ENCODE measurements at places on chromosomes 12 and 14.

GRCh38 chr12:104576980-104577580 lies 120.3 kb downstream of the CHST11 start:
- DNase-seq = no peak

DNA sequence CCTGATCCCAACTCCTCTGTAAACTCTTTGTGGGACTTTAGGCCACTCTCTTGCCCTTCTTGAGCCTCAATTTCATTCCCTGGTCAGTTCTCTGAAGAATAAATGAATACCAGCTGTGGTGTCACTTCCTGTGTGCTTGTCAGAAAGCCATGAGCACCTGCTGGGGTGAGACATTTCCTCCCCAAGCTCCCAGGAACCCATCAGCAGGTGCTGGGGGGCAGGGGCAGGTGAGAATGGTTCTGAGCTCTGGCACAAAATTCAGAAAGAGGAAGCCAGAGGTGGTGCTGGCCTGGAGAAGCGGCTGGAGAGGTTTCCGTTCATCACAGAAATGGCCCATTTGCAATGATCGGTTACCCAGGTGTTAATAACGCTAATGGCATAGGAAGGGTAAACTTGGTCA lies 14.9 kb downstream of the LHX5 start:
- no peak for DNase-seq

DNA sequence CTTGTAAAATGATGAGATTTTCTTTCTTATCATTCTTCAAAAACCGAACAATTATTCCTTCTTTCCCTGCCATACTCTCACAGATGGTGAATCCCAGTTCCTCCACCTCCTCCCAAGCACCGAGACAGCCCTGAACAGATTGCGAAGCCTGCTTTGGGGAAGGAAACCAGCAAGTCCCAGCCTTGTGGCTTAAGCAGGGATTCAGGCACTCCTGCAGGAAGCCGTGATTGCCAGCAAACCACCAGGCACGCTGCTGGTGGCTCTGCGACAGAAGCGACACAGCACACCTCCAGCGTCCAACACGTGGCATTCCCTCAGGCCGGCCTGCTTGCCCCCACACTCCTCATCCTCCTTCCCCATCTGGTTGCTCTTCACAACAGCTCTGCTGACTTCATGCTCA lies 237.7 kb downstream of the GXYLT1 start:
- no peak for DNase-seq

GRCh38 chr12:62716037-62716436 lies 218.9 kb downstream of the PPM1H start:
- DNase-seq = no peak

- no peak for DNase-seq
Measured at GRCh38 chr12:89424389-89424788, 72.1 kb upstream of the DUSP6 start.

GRCh38 chr14:72311116-72311515 lies 378.9 kb downstream of the RGS6 start:
- DNase-seq = no peak

- DNase-seq = no peak
Measured at GRCh38 chr14:28975084-28975483, 208.5 kb downstream of the FOXG1 start.

GRCh38 chr14:99189201-99189801 lies 82.7 kb downstream of the BCL11B start:
- no peak for DNase-seq

GRCh38 chr12:42284157-42284556 lies 41.7 kb downstream of the ZCRB1 start:
- no peak for DNase-seq

GRCh38 chr14:92615451-92615850 lies 101.9 kb downstream of the RIN3 start:
- DNase-seq = no peak

DNA sequence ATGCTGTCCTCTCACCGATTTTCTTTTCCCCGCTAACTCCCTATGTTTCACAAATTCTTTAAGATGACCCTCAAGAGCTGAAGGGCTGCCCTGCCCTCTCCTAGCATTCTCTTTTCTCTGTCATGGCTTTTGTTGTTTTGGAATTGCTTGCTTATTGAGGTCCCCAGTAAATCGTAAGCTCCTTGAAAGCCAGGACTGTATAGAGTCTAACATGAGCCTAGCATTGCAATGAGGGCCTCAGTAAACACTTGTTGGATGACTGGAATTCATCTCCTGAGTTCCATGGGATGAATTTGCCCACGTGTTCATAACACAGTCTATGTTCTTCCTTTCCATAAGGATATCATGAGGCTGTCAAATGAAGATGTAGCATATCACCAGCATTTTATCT lies 92.2 kb downstream of the APAF1 start:
- no peak for DNase-seq

DNA sequence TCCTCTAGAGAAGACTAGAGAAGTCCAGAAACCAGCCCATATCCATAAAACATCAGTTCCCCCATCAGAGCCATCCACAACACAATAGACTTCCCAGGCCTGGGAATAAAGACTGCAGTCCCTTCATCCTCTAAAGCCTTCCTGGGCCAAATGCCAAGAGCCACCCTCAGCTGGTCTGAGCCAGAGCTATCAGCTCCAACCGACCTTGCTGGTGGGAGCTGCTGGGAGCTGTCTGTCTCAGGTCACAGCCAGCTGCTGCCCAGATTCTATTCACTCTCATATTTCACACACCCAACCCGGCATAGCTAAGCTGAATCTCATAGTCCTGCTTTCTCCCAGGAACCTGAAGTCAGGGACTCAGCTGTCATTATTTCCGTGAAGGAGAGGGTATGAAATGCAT lies 10.9 kb upstream of the TFCP2 start:
- DNase-seq = peak; percentile 85

DNA sequence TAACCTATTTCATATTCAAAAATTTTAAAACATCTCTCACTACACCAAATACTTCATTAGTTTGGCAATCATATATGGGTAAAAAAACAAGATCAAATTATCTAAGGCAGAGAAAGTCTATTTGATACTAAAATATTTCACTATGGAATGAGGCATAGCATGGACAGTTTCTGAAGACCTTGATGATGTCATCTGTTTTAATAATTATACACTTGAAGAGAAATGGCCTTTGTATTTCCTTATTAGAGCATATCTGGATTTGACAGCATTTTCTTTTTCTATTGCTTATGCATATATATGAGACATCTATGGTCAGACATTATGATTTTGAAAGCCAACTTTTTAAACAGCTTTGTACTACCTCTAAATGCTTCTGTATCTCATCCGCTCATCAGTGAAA lies 88.6 kb downstream of the DDHD1 start:
- DNase-seq = no peak

DNA sequence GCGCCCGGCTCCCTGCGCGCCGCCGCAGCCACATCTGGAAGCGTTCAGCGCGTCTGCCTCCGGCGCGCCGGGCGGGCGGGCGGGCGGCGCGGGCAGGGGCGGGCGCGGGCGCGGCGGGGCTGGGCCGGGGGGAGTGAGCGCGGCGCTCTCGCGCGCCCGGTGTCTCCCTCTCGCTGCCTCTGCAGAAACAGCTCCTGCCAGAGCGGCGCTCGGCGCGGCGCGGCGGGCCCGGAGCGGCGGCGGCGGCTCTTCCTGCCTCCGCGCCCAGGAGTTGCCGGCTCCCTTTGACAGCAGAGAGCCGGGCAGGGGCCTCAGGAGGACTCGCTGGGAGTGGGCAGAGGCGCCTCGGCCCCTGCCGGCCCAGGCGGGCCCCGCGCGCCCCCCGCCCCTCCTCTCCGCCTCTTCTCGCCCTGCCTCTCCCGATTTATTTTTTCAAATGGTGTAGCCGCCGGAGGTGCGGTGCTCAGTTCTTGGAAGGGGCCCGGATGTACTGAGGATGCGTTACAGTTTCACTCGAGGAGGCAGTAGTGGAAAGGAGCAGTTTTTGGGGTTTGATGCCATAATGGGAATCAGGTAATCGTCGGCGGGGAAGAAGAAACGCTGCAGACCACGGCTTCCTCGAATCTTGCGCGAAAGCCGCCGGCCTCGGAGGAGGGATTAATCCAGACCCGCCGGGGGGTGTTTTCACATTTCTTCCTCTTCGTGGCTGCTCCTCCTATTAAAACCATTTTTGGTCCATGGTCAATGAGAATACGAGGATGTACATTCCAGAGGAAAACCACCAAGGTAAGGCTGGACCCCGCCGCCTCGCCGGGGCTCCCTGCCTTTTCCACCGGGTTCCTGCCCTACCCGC lies at the start of gene CACNA1C:
CACNA1C (plus strand) TSS at position 162 of the 853 bp plus-strand sequence; CDS start at position 738, 576 bp downstream.
- no peak for DNase-seq

DNA sequence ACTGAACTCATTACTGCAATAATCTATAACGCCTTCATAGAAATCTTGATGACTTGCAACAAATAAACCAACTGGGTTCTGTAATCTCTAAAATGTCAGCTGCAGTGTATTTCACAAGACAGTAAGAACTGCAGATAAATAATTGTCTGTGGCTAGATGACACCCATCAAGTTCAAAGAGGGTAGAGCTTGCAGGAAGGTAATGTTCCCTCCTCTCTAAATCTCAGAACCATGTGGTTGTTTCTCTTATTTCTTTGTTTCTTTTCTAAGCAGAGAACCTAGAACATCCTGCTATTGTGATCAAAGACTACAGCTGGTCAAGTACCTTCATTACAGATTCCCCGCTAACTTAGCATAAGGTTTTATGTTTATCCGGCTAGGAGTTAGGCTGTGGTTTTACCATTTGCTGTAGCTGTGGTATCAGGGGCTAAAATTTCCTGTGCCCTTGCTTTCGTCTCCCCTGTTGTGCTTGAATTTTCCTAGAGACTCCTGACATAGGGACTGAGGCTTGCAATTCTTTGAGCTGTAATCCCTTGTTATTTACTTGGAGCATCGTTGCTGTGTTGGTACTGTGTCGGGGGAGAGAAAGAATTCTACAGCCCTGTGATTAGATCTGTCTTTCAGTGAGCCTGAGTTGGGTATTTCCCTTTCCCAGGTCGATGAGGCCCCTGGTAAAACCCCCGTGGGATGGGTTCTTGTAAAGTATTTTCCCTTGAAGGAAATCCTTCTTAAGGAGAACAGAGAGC lies 253.1 kb upstream of the BTG1 start:
- no peak for DNase-seq

DNA sequence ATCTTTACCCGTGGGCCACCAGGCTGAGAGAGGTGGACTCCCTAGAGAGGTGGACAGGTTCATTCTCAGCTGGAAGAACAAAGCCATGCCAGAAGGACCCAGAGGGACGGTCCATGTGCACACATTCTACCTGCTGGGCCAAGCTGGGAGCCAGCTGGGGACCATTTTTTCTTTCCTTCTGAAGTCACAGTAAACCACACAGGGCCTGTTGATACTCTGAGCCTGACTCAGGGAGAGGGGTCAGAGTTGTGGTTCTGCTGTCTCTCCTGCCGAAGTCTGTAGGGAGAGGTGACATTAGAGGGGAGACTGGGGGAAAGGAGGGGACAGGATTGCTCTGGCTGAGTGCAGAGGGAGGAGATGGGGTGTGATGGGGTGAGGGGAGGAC lies 148.6 kb downstream of the TSPAN9 start:
- DNase-seq = no peak

- no peak for DNase-seq
Measured at GRCh38 chr12:40953076-40953475, 235.0 kb upstream of the PDZRN4 start.

- DNase-seq = no peak
Measured at GRCh38 chr14:46820291-46820690, 168.7 kb upstream of the RPL10L start.

DNA sequence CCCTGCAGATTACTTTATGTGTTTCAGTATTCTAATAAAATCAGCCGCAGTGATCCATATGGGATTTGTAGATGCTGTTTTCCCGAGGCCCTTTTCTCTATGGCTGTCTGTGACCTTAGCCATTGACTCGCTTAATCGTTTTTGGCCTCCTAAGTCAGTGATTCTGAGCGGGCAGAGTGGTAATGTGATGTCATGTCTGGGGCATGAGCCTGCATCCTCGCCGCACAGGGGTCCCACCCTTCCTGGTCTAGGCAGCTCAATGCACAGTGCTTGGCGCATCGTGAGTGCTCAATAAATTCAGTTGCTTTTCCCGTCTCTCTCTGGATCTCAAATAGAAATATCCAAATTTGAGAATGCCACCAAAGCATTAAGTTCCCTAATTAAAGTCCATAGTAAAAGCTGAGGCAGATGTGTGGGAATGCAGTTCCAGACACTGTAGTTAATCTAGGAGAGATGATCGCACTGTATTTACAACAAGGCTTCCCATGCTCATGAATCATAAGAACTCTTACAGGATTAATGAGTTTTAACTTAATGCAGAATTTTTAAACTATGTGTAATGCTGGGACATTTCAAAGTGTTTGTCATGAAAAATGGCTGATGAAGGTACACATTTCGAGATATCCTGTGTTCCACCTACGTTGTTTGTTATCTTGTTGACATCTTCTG lies 29.3 kb downstream of the HMGA2 start:
- DNase-seq = no peak

DNA sequence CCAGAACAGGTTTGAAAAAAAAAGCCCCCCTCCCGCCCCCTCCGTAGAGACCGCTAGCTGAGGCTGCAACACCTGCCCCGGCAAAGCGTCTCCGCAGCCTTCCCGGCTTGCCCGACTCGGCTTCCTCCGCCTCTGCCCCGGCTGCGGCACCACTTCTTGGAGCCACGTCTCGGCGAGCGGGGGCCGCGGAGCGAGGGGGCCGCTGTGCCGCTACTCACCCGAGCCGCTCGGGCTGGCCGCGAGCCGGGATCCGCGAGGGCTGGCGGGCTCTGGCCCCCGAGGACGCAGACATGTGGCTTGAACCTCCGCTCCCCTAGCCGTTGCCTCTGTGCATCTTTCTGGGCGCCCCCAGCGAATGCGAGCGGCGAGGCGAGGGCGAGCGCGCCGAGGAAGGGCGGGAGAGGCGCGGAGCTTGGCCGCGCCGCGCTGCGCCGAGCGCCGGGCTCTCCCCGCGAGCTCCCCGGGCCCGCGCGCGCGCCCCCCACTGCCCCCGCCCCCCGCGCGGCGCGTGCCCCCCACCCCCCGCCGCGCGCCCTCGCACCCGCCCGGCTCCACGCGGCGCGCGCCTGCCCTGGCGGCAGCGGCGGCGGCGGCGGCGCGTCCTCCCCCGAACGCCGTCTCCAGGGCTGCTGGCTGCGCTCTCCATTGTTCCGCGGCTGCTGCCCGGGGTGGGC lies 249.5 kb downstream of the APAF1 start:
- DNase-seq = no peak

DNA sequence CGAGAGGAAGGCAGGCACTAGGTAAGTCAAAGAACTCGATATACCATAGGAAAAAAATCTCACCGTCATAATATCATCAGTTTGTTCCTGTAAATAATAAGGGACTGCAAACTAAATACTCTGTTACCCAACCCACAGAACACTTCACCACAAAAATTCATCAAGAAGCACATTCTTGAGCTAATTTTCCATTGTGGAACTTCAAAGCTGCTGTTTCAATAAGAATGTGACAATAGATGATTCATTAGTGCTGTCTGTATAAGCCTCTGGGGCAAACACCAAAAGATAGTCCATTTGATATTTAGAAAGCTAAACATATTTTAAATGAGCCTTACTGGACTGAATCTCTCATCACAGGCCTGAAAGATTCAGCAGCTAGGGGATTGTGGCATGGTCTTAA lies 219.4 kb downstream of the KSR2 start:
- no peak for DNase-seq

- DNase-seq = peak; percentile 76
Measured at GRCh38 chr12:3218228-3219171, 141.3 kb downstream of the TSPAN9 start.

GRCh38 chr12:91210144-91210543 lies 27.5 kb upstream of the DCN start:
- DNase-seq = no peak

All from gastrocnemius medialis (tissue), 4 donors.